ENCODE measurements at places on chromosomes 3 and 15.

GRCh38 chr3:10420745-10421475 lies 84.5 kb downstream of the ATP2B2 start:
- no peak overlapping the region for H3K27ac ChIP-seq
- no peak for DNase-seq
- H3K4me1 ChIP-seq, result peaks cover 9% of the 10 kb centered on the region
- no peaks in the 10 kb centered on the region for H3K36me3 ChIP-seq
- H3K27me3 ChIP-seq, result no peaks in the 10 kb centered on the region

DNA sequence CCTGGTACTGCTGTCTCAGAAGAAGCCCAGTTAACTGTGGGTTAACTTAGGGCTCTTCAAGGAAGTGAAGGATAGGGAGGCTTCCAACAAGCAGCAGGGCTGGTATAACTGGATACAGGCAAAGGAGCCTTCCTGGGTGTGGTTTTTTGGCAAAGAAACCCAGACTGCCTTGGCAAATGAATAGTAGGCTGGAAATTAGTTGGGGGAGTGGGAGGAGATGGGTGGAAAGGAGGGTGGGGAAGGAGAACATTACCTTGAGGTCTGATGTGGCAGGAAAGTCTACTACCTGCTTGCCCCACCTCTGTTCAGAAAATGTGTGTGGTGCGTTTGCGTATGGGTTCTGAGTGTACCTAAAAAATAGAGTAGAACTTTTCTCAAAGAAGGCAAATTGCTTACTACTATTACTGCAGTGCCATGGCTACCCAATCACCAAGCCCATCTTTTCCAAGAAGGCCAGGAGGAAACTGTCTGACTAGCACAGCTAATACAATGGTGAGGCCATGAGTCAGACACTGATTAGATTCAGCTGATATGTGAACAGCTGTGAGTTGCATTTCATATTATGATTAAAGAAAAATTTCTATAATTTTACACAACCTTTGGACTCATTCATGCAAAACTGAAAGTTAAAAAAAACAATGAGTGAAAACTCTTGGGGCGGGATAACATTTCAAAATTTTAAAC lies 55.2 kb downstream of the SPTSSB start:
- H3K36me3 ChIP-seq, result no peaks in the 10 kb centered on the region
- no peak overlapping the region for H3K4me3 ChIP-seq
- no peak for DNase-seq

DNA sequence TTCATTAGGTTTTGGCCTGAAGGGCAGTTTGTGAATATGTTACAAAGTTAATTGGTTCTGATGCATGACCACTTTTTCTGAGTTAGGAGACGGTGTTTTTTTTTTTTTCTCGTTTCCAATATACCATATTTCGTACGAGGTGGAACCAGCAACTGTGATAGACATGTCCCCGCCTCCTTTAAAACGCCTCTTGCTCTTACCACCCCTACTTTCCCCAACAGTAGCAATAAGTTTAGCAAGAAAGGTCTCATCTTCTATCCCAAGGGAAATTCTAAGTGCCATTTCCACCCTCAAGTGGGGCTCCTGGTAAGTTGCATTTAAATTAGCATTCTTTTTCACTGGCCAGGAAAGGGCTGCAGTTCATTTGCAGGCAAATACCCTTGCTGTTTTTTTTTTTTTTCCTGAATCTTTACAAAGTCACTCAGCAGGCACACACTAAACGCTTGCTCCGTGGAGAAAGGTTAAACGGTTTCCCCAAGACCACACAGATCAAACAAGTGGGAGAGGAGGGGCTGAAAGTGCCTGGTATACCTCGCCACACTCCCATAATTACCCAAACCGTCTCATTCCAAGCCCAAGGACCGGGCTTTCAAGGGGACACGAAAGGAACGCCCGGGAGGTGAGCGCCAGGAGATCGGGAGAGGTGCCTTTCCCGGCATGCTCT lies 39.5 kb upstream of the MGA start:
- H3K27ac ChIP-seq, result no peak overlapping the region
- no peaks in the 10 kb centered on the region for H3K36me3 ChIP-seq
- peak overlapping the region; percentile 64 for H3K4me3 ChIP-seq
- H3K27me3 ChIP-seq, result no peaks in the 10 kb centered on the region

DNA sequence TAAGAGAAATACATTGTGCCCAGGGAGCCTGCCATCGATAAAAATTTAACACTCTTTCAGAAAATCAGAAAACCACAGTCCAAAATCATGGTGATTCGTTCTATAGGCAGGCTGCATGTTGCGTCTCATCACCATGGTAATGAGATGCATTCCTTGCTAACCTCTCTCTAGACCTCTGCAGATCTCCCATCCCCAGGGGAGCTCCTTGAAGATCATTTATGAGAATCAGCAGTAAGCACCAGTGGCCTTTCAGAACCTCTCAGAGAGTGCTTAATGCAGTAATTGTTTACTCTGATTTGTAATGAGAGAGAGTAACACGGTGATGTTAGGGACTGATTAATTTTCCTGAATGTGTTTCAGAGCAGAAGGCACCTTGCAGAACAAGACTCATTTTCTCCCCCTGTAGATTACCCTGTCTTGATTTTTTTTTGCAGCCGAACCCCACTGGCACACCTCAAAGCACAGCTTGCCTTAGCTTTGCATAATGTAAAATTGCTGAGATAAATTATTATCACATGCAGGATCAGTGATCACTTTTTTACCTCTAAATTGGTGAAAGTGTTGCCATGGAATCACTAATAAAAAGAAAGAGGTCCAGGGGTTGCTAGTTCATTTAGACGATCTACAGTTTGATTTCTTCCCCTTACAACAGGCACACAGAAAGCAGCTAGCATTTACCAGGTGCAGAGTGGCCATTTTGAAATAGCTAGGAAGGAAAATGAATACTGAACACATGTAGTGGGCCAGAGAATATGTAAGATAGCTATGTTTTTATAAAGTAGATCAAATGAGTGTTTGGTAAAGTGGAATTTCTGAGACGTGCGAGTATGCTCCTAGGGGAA lies 98.9 kb upstream of the CHL1 start:
- DNase-seq, result no peak
- no peak overlapping the region for H3K4me3 ChIP-seq
- no peaks in the 10 kb centered on the region for H3K4me1 ChIP-seq
- H3K27ac ChIP-seq, result no peak overlapping the region

DNA sequence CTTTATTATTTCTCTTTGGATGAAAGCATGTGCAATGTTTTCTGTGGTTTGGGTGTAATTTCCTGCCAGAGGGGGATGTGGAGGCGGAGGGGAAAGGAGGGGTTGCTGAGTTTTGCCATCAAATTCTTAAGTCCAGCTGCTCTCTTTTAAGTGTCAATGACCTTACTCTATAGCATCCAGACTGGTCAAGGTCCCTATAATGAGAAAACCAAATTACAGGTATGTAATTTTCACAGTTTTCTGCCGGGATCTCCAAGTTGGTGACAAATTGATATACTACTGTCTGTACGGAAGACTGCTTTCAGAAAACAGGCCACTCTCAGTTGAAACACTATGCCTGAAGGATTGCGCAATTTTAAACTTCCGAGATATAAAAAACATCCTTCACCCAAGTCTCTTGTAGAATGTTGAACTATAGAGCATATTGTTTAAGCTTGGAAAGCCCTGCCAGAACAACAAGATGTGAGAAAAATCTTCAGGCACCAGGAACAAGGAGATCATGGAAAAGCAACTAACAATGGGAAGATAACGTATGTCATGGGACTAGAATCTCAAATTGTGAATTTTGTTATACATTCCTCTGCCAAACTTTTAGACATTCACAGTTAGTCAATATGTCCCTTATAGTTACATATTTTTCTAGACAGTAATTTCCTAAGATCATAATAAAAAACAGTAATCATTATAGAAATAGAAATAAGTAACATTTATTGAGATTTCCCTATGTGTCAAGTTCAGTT lies 300.7 kb upstream of the SATB1 start:
- no peaks in the 10 kb centered on the region for H3K27me3 ChIP-seq
- H3K4me3 ChIP-seq, result peak overlapping the region; percentile 26
- H3K4me1 ChIP-seq, result peaks cover 55% of the 10 kb centered on the region
- peak; percentile 27 for DNase-seq
- peak overlapping the region; percentile 69 for H3K27ac ChIP-seq
